Left ventricle myocardium inferior (tissue), 1 donor: ENCODE measurements at places on chromosomes 3 and 15.

- no peak for DNase-seq
Observed at GRCh38 chr15:58037723-58038301, 27.7 kb downstream of the ALDH1A2 start.

- DNase-seq = no peak
Observed at GRCh38 chr15:35827141-35827540, 281.2 kb upstream of the DPH6 start.

GRCh38 chr15:90863987-90864386 lies 4.4 kb upstream of the FURIN start:
- DNase-seq = no peak

GRCh38 chr15:52491472-52491871 lies 37.2 kb downstream of the MYO5A start:
- DNase-seq = no peak

- no peak for DNase-seq
Observed at GRCh38 chr3:183192650-183193300, 30.2 kb upstream of the LAMP3 start.

DNA sequence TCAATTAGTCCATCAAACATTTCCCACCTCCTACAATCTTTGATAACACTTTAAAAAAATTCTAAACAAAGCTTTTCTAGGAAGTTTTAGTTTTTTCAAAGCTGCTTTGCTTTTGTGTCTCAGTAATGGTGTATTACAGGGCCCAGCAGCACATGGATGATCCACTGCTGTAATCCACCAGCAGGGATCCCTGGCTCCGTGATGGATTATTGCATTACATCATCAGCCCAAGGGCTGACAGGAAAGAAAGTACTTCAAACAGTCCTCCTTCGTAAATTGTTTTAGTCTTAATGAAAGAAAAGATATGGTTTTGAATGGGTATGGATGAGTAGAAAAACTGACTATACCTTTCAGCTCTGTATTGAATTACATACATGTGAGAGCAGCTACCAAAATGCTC lies 688.9 kb upstream of the NAALADL2 start:
- DNase-seq = no peak

GRCh38 chr15:45544266-45545023 lies 21.9 kb upstream of the SLC30A4 start:
- DNase-seq = no peak
